SW 1271 (cell line): ENCODE measurements at places on chromosomes 3 and 15.

GRCh38 chr3:46538803-46539442, 27.2 kb downstream of the LRRC2 start:
- no peak for DNase-seq

DNA sequence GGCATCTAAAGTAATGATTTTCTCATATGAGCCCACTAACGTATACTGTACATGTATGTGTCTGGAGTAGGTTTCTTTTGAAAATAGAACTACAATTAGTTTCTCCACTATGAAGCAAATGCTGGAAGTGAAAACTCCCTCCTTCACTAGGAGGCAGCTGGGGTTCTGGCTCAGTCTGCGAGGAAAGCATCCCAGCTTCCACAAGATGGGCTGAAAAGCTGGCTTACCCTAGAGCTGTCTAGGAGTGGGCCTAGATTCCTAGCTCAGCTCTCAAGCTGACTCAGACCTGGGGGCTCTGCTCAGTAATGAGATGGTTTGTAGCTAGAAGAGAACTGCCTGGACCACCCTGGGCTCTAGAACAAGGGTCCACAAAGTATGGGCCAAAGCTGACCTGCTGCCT, 268.3 kb downstream of the THRB start:
- DNase-seq: no peak

DNA sequence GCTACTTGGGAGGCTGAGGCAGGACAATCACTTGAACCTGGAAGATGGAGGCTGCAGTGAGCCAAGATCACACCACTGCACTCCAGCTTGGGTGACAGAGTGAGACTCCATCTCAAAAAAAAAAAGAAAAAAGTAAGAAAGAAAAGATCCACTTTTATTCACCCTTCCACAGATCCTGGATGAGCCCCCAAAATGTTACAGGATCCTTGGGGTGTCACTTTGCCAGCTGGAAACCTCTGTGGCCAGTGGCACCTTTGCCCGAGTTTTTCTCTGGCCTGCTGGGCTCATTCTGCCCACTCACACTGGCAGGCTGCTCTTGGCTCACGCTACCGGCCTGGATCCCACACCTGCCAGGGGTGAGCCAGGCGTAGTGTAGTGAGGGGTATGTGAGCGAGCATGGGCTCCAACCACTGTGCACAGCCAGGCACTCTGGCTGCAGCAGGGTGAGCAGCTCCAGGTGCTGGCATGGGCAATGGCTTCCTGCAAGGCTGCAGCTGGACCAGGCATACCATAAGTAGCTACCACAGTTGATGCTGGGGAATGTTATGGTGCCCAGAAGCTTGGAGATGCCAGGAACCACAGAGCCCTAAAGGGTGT, 57.8 kb upstream of the C15orf39 start:
- no peak for DNase-seq

DNA sequence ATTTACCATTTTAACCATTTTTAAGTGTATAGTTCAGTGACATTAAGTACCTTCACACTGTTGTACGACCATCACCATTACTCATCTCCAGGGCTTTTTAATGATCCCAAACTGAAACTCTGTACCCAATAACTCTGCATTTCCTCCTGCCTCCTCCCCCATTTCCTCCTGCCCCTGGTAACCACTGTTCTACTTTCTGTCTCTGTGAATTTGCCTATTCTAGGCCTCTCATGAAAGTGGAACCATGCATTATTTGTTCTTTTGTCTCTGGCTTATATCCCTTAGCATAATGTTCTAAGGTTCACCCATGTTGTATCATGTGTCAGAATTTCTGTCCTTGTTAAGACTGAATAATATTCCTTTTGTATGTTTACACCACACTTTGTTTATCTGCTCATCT, 154.2 kb downstream of the MECOM start:
- no peak for DNase-seq

DNA sequence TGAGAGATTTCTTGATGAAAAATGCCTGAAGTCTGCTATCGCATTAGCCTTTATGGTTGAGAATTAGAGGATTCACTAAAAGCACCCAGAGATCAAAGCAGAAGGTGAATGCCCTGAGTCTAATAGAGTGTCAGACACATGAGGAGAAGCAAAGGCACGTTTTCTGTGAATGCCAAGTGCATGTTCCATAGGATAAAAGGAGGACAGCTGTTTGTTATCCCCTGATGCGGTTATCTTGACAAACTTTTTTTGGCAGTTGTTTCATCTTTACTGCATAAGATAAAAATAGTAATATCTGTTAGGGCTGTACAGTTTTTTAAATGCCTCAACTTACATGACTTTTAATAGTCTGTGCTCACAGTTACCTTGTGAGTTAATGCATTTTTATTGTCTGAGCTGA, 65.3 kb upstream of the CD96 start:
- no peak for DNase-seq

- DNase-seq: no peak
Observed at GRCh38 chr3:152392272-152392880, 123.6 kb downstream of the MBNL1 start.

DNA sequence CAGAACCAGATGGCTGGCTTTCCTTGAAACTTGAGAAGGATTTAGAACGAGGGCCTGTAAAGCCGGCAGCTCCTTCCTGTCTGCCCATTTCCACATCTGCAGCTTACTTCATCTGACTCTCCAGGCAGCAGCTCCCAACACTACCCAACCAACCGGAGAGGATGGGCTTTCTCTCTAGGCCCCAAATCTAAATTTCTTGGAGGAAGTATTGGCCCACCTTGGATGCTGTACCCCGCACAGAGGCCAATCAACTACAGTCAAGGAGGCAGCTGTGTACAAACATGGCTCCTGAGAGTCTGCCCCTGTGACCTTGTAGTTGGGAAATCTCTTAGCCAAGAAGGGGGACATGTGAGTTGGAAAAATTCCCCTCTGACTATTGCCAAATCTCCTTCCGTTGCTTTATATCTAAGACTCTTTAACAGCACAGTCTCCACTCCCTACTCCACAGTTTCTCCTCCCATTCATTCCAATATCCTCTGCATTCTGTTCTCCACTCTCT, 8.0 kb upstream of the ACAP2 start:
- DNase-seq: no peak
